Endothelial cell of umbilical vein (primary cell): ENCODE measurements at places on chromosomes 7 and 10. TPM values are rescaled to one million over a fixed set of nuclear protein-coding genes. Genes with fewer than 3 reads are reported as not detected.

DNAH11 gene
- total RNA-seq: 0.69 and 2.0 TPM in 2 replicates

DKK1 gene
- total RNA-seq: 184 and 200 TPM in 2 replicates

SBDS gene
- total RNA-seq: 86.5 and 86.6 TPM in 2 replicates

ADAMTS14 gene
- not detected in 2 replicates for total RNA-seq

ENO4 gene
- not detected in 2 replicates for total RNA-seq

GJD4 gene
- total RNA-seq: not detected in 2 replicates

SRPK2 gene
- 55.2 and 58.4 TPM in 2 replicates for total RNA-seq

LIPF gene
- not detected in 2 replicates for total RNA-seq

SPDYE2 gene
- total RNA-seq: not detected in 2 replicates

RAPGEF5 gene
- total RNA-seq: 43.2 and 43.3 TPM in 2 replicates

WEE2 gene
- total RNA-seq: not detected in 2 replicates

AGR2 gene
- not detected in 2 replicates for total RNA-seq

TMEM140 gene
- 15.7 and 26.5 TPM in 2 replicates for total RNA-seq

PON1 gene
- not detected in 2 replicates for total RNA-seq

HOXA4 gene
- total RNA-seq: 7.5 and 8.1 TPM in 2 replicates
